ENCODE measurements at places on chromosomes 7 and 10.

DNA sequence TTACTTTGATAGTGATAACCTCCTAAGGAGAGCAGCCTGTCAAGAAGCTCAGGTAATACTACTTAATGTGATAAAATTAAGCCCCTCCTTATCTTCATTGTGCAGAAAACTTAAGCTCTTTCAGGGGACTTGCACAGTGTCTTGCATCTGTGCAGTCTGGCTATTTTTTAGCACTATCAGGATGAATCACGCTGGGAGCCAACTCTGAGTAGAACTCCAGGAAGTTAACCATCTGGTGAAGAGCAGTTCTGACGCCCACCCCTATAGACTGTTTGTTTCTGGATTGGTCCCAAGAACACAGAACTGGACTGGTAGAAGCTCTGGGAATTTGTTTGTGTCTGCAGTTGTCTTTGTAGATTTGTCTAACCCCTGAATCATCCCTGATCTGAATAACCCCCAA lies 41.9 kb downstream of the AGK start:
- DNase-seq: no peak

- no peak for DNase-seq
Measured at GRCh38 chr7:84022684-84023308, 171.8 kb downstream of the SEMA3A start.

DNA sequence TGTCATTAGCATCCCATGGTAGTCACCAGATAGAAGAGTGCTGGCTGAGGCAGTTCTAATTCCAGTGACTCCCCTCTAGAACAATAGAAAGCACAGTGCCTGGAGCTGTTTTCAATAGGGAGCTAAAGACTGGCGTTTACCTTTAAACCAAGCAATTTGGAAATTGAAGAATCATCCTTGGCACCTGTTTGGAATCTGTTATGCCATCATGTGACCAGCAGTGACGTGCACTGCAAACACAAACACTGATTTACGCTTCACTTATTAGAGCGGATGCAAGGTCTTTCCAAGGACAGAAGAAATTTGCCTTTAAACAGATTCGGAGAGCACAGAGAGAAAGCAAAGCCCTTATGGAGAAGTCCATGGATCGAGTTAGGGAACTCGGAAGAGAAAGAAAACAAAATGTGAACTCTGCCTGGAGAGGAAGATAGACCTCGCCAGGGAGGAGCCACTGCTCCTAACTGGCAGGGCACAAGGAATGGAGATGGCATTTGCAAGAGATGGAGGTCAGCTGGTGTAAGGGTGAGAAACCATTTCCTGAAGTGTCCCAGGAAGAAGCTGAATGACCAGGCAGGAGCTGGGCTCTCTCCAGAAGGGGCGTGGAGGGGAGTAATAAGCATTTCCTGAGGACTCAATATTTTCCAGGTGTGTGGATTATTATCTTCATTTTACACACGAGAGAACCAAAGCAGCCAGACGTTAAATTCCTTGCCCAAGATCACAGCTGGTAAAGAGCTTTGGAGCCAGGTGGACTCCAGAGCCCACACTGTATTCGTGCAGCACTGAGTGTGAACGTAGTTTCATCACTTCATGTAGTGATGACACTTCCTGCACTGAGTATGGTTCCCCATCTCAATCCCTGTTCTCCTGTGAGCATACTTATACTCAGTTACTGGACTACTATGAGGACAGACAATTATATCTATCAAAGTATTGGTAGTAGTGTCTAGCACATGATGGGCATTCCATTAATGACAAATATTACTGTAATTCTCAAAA lies 97.7 kb downstream of the CUBN start:
- DNase-seq: no peak

GRCh38 chr10:20004087-20004523 lies 187.9 kb downstream of the PLXDC2 start:
- DNase-seq: no peak

GRCh38 chr10:116001262-116001857 lies 271.6 kb downstream of the GFRA1 start:
- no peak for DNase-seq

GRCh38 chr10:60093317-60093716 lies 187.0 kb upstream of the CCDC6 start:
- no peak for DNase-seq

DNA sequence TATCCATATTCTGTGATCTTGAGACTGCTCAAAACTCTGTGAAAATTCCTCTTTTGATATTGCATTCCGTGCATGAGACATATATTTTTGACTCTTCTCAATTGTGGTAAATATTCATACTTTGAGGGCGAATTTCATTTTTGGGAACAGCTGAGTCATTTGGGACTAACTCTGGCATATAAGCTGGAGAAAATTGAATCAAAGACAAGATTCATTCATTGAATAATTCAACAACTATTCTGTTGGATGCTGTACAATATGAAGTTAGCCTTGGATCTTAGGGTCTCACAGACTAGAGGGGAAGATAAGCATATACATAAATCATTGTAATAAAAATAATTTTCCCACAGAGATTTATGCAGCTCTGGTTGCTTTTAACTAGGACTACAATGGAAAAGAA lies 183.2 kb upstream of the NEBL start:
- DNase-seq: no peak

DNA sequence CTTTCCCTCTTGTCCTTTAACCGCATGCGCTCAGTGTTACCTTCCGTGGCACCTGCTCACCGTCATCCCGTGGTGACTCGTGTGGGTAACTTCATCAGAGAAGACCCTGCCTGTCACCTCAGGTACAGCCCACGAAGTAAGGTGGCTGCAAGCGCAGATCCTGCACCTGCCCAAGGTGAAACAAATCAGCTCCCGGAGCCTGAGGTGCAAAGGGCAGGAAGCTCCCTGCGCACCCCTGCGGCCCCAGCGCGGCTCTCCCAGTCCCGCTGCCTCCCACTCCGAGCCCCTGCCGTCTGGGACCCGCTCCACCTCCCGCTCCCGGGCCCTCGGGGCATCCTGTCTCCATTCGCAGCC lies 110.9 kb upstream of the LANCL2 start:
- DNase-seq: no peak

GRCh38 chr7:42461537-42461936 lies 224.5 kb upstream of the GLI3 start:
- DNase-seq: no peak

- DNase-seq: no peak
Measured at GRCh38 chr10:86411281-86411841, 44.8 kb upstream of the GRID1 start.

DNA sequence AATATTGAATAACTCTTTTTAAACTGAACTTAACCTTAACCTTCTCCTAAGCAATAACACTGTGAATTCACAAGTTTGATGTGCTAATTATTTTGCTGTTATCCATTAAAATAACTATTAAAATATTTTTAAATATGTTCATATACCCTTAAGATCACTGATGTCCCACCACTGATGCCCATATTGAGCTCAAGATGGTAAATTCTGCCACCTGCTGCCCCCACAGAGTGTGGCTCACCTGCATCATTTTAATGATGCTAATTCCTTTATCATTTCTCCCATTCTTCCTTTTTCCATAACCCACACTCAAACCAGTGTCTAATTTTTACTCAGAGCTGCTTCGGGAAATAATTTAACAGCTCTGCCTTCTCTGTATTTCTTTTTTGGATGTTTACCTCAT lies 82.3 kb upstream of the ARID5B start:
- no peak for DNase-seq

DNA sequence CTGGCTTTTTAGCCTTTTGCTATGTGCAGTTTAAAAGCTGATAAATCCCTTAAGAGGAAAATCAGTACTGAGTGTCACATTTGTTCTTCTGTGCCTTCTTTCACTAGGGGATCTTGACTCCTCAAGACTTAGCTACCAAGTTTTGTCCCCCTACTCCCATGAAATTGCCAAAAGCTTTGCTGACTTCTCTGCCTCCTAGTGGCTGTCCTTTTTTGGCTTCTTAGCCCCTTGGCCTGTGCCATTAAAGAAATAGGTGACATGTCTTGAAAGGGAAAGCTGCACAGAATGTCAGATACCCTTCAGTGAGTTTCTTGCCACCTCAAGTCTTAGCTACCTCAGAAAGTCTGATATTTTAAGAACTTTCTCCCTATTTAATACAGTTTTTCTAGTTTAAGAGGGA lies 10.5 kb downstream of the MKLN1 start:
- DNase-seq: no peak

DNA sequence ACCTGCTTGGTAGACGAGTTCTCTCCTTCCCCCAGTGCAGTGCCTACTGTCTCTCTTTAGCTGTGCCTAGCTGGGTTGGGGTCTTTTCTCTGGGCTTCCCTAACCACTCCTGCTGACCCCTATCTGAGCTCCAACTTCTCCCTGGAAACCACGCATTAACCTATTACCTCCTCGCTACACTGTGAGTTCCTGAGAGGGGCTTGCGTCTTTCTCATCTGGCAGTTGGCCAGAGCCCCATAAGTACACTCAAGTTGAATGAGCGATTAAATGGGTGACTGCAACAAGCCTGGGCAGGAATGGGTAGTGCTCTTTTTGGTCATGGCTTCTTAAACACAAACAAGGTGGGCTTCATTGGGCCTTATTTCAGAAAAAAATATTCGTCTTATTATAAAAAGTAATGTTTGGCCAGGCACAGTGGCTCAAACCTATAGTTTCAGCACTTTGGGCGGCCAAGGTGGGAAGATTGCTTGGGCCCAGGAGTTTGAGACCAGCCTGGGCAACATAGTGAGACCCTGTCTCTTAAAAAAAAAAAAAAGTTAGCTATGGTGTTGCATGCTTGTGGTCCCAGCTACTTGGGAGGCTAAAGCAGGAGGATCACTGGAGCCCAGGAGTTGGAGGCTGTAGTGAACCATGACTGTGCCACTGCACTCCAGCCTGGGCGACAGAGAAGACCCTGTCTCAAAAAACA lies 41.4 kb downstream of the SYPL1 start:
- DNase-seq: no peak

DNA sequence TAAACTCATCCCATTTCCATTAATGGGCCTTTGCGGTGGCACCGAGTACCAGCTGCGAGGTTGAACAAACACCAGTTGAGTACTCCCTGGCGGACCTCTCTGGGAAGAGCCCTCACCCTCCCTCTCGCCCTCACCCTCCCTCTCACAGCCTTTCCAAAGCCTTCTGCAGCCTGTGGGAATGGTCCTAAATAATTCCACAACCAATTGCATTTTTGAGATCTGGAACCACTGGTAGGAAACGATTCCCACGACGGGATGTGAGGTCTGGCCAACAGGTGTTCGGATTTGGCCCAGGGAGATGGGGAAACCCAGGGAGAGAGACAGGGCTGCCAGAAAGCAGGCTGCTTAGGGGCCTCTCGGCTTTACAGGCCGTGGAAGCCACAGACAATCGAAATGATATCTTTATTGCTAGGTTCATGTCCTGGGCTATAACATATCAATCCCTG lies 5.3 kb downstream of the PTF1A start:
- DNase-seq: no peak

- no peak for DNase-seq
Measured at GRCh38 chr10:86868353-86868752, 89.1 kb downstream of the MMRN2 start.

- no peak for DNase-seq
Measured at GRCh38 chr10:77812741-77813140, 113.8 kb downstream of the DLG5 start.

- DNase-seq: no peak
Measured at GRCh38 chr10:77139252-77140160, 498.1 kb downstream of the KCNMA1 start.

DNA sequence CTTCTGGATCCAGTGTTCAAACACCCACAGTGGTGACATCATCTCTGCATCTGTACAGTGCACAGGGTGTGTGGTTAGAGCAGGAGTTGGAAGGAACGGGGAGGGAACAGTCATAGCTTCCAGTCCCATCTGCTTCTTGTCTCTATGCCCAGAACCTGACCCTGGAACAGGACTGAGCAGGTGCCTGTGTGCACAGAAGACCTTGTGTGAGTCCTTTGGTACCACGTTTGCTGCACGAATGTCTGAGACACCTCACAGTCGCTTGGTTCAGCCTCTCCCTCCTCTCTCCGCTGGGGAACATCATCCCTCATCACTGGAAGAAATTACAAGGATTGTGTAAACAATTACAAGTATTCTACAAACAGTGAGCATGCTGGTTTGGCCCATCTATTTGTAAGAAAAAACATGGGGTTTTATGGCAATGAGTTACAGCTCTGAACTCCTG lies 243.0 kb upstream of the KLF6 start:
- DNase-seq: no peak

DNA sequence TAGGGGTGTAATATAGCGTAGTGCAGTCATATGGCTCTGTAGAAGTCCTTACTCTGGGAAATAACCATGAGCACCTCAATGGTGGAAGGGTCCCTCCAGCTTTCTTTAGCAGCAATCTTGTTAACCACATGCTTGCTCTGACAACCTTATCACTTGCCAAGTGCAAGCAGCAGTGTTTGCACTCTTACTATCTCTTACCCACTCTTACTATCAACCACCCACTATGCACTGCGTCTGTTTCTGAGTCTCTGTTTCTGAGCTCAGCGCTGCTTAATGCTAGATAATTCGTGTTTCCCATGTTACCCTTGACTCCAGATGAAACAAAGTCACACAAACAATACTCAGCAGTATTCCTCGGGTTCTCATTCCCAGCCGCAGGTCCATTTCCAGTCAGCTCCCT lies 433.7 kb upstream of the PFKP start:
- DNase-seq: no peak

DNA sequence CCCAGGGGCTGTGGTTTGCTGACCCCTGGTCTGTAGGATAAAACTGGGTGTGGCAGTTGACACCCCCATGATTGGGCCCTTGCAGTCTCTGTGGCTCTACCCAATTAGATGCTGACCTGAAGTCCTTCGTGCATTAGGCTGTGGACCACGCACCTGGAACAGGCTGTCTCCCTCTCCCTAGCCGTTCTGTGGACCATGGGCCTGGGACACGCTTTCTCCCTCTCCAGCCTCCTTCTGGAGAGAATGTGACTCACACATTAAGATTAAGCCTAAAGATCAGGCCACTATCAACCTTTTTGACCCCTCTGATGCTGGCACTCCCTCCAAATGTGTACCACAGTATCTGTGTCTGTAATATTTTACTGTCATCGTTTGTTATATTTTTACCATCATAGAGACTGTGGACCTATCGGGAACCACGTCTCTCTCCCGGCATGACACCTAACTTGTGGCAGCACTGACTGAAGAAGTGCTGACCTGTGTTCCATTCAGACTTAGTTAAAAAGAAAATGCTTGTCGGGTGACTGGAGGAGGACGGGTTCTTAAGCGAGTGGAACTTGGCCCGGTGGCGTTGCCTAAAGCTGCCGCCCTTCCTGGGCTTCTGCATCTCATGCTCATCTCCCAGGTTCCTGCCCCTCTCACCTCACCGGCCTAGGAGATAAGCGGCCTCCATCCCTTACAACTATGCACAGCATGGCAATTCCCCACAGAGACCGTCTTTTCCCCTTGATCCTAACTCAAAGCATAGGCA lies 92.8 kb downstream of the WDR37 start:
- DNase-seq: no peak

All from stimulated activated CD4-positive, alpha-beta T cell treated with anti-CD3 and anti-CD28 coated beads, TNF-alpha, amount 100 ng/mL, for 24 hours (primary cell).